Thyroid gland (tissue), 4 donors: ENCODE measurements at places on chromosomes 5 and 9. TPM values are rescaled to one million over a fixed set of nuclear protein-coding genes. Genes with fewer than 3 reads are reported as not detected.

- H3K36me3 ChIP-seq: no peaks in the 10 kb centered on the region
- peak overlapping the region; percentile 85 for H3K27ac ChIP-seq
- H3K27me3 ChIP-seq: peaks cover 6% of the 10 kb centered on the region
- H3K4me3 ChIP-seq: peak overlapping the region; percentile 80
- DNase-seq: peak; percentile 71
These were observed 833 bp downstream of the GAS1 start for GRCh38 chr9:86946201-86947145.

The SARDH gene
- 3.3 TPM for total RNA-seq

The PIP5K1B gene
- total RNA-seq: 0.89 TPM

The IL5 gene
- not detected for total RNA-seq

The CBY3 gene
- not detected for total RNA-seq

DNA sequence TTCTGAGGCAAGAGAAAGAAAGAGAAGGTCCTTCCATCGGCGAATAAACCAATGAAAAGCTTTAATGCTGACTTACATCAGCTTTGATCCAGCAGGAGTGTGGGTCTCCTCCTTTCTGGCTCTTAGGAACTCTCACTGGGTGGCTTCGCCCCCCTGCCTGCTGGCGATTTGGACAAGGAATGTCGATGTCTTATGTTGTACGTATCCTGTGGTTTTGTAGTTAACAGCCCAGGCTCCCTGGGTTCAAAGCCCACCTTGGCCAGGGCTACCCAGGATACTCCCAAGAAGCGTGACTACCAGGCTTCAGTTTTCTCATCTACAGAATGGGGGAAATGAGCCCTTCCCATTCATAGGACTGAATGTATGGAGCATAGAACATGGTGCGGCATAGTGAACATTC lies 124.2 kb downstream of the ROR2 start:
- no peaks in the 10 kb centered on the region for H3K27me3 ChIP-seq
- H3K4me3 ChIP-seq: no peak overlapping the region
- H3K4me1 ChIP-seq: peaks cover 20% of the 10 kb centered on the region
- no peak for DNase-seq

The ALDH1A1 gene
- 237 TPM for total RNA-seq

The SUSD3 gene
- 12.6 TPM for total RNA-seq

- peaks cover 13% of the 10 kb centered on the region for H3K4me1 ChIP-seq
- DNase-seq: no peak
- peaks cover 16% of the 10 kb centered on the region for H3K27me3 ChIP-seq
- H3K27ac ChIP-seq: no peak overlapping the region
- no peaks in the 10 kb centered on the region for H3K36me3 ChIP-seq
- no peak overlapping the region for H3K4me3 ChIP-seq
These were observed 3.4 kb downstream of the ADGRD2 start for GRCh38 chr9:124453586-124454191.

The POU5F2 gene
- 9.4 TPM for total RNA-seq

The NRARP gene
- 6.3 TPM for total RNA-seq

GRCh38 chr5:171155621-171156020 lies 153.4 kb upstream of the TLX3 start:
- H3K27ac ChIP-seq: no peak overlapping the region
- no peak overlapping the region for H3K4me3 ChIP-seq
- H3K4me1 ChIP-seq: no peaks in the 10 kb centered on the region

The FAM53C gene
- 17.8 TPM for total RNA-seq

The LHX3 gene
- total RNA-seq: not detected

DNA sequence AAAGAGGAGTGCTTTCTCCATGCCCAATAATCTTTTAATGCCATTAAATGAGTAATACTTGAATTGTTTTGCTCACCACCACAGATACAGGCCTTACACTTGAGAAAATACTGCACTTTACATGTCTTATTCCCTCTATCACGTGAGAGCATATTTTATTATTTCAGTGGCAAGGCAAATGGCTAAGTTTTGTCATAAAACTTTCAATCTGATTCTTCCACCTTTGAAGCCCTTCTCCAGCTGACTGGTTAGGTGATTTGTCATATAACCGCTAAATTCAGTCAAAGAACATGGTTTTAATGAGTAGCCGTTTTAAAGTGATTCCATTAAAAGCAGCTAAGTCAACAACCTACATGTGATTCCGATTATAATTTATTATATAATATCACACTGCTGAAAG lies 43.8 kb downstream of the FAT2 start:
- no peaks in the 10 kb centered on the region for H3K36me3 ChIP-seq
- H3K27me3 ChIP-seq: no peaks in the 10 kb centered on the region
- no peak for DNase-seq
- H3K27ac ChIP-seq: no peak overlapping the region

The PCDHGA2 gene
- total RNA-seq: 5.7 TPM

- no peak overlapping the region for H3K27ac ChIP-seq
- H3K4me1 ChIP-seq: no peaks in the 10 kb centered on the region
- no peaks in the 10 kb centered on the region for H3K36me3 ChIP-seq
- DNase-seq: no peak
- no peaks in the 10 kb centered on the region for H3K27me3 ChIP-seq
These were observed 38.9 kb upstream of the TNFSF8 start for GRCh38 chr9:114969269-114969668.

The ADAM19 gene
- total RNA-seq: 10.5 TPM

- DNase-seq: no peak
- peaks cover 5% of the 10 kb centered on the region for H3K4me1 ChIP-seq
- no peaks in the 10 kb centered on the region for H3K27me3 ChIP-seq
- H3K27ac ChIP-seq: no peak overlapping the region
These were observed 34.4 kb downstream of the COL23A1 start for GRCh38 chr5:178555771-178556211.

DNA sequence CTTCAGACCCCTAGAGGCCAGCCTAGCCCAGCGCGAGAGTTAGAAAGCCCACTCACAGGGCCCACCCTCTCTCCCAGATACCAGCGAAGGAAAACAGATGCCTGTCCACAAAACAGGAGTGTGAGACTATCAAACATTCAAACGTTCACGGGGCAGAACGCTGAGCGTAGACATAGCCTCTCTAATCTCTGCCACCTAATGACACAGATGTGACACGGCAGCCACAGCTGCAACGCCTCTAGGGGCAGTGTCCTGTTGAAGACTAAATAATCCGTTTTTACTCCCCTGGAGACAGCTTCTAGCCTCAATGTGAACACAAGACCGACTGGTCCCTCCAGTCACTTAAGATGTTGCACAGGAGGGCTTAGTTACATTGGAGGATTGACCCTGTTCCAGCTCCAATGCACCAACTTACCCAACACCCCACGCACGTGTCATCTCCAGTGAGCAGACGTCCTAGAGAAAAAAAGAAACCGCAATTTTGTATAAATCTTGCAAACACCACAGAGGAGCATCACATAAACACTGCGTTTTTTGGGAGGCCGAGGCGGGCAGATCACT lies 14.3 kb downstream of the DIPK1B start:
- no peak overlapping the region for H3K4me3 ChIP-seq
- H3K4me1 ChIP-seq: peaks cover 17% of the 10 kb centered on the region
- peaks cover 38% of the 10 kb centered on the region for H3K36me3 ChIP-seq
- H3K27me3 ChIP-seq: no peaks in the 10 kb centered on the region

- peaks cover 47% of the 10 kb centered on the region for H3K4me1 ChIP-seq
- no peaks in the 10 kb centered on the region for H3K36me3 ChIP-seq
- no peaks in the 10 kb centered on the region for H3K27me3 ChIP-seq
- DNase-seq: peak; percentile 76
- H3K4me3 ChIP-seq: no peak overlapping the region
- H3K27ac ChIP-seq: peak overlapping the region; percentile 79
These were observed 245.1 kb downstream of the AOPEP start for GRCh38 chr9:94971378-94972131.

DNA sequence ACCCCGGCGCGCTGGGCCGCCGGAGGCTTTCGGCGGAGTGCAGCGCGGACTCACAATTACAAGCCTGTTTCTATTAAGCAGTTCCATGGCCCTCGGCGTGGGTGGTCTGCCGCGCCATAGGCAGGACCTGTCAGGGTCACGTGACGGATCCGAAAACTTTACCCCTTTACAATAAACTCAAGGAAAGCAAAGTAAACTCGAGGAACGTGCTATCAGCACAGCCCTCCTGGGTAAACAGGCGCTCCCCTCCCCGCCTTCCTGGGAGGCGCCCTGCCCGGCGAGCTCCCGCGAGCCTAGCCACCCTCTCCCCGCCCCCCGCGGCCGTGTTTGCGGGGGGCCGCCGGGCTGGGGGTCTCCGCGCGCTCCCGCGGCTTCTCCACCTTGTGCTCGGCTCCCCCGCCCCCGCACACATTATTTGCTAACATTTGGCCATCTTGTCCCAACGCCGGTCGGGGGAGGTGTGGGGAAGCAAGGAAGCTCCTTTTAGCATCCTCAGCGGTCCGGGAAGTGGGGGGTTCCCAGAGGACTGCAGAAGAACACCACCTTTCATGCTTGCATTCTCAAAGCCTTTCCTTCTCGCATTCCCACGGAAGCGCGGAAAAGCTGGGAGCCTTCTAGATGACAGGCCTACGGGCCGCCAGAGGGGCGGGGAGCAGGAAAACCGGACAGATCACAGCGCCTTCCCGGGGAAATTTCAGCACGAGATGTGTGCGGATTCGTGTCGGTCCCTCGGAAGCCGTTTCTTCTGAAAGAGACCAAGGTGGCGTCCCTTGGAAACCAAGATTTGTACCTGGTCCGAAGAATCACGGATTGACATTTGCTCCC lies at the start of gene PTCH1:
Gene PTCH1, minus strand, starts transcription at position 238 of the 825 bp plus-strand sequence.
- DNase-seq: peak; percentile 43
- H3K4me1 ChIP-seq: peaks cover 9% of the 10 kb centered on the region
- peak within 1 kb of the TSS; percentile 28 for H3K27ac ChIP-seq
- peak within 1 kb of the TSS; percentile 91 for H3K4me3 ChIP-seq

DNA sequence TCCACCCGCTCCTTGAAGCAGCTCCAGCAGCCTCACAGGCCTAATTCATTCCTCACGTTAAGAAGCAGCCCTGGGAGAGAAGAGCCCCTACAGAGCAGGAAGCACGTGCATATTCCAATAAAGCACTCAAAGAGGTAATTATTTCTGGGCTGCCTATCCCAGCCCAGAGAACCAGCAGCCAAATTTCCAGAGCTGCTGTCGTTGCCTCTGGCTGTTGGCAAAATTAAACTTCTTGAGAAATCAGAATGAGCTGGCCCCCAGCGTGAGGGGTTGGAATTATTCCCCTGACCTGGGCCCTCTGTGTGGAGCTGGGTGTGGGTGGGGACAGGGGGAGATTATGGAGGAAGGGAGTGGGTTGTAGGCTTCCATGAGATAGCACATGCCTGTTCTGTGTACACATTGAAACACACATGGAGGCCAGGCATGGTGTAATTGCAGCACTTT lies 86.8 kb upstream of the HSPA9 start:
- no peak for DNase-seq
- H3K27ac ChIP-seq: no peak overlapping the region
- H3K4me3 ChIP-seq: no peak overlapping the region

The ALDOB gene
- not detected for total RNA-seq

DNA sequence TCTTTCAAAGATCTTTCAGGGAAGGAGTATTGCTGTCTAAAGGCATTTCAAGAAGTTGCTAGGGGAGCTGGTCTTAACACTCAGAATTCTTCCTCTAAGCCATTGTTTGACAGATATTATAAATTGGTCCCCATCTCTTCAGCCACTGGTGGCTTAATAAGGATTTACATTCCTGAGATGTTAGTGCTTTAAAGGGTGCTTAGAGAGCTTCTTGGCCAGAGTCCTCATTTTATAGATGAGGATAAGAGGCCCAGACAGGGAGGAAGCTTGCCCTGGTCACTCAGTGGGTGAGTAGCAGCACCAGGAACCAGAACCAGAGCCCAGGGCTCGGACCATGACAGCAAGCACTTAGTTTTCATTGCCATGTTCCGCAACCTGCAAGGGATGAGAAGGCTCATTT lies 53.2 kb downstream of the GALNT10 start:
- no peaks in the 10 kb centered on the region for H3K36me3 ChIP-seq
- no peak for DNase-seq
- H3K4me3 ChIP-seq: no peak overlapping the region
- H3K27ac ChIP-seq: peak overlapping the region; percentile 41

DNA sequence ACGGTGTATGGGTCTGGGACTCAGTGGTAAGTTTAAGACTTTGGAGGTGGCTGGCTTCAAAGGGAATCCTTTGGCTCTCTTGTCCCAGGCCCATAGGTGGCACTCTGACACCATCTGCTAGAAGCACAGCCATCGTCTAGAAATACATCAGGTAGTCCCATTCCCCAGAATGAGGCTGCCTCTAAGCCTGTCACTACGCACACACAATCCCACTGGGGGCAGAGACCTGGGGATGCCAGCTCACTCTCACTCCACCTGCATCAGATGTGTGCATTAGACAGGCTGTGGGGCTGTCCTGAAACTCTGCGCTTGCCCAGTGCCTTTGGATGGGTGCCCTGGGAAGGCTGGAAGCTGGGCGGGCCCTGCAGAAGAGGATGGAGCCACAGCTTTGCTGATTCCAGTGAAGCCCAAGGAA lies 127.5 kb upstream of the PANK3 start:
- H3K4me3 ChIP-seq: no peak overlapping the region
- DNase-seq: peak; percentile 49
- no peaks in the 10 kb centered on the region for H3K27me3 ChIP-seq
- no peaks in the 10 kb centered on the region for H3K36me3 ChIP-seq
- peaks cover 10% of the 10 kb centered on the region for H3K4me1 ChIP-seq

DNA sequence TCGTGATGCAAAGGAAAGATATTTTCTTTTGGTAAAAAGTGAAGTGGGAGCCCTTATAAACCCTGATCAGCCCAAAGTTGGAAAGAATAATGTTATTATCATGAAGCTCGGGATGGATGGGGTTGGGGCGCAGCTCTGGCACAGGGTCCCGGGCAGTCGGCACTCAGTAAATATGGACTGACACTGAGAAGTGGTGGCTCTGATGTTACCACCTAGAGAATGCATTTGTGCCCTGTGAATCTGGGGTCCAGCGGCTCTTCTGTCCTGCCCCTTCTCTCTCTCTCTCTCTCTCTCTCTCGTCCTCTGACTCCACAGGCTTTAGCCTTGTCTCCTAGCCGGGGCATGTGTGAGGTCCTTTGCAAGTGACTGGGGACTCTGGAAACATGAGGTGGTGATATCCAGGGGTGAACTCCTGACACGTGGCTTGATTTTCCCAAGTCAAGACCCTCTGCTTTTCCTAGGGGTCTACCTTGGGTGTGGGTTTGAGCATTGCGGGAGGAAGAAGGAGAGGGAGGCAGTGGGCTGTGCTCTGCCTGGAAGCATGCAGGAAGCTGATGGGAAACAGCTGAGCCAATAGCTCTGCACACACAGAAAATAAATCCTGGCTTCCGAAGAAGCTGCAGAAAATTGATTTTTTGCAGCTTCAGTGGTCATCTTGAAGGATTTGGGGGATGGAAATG lies 162.7 kb downstream of the MACROH2A1 start:
- no peak for DNase-seq
- H3K27me3 ChIP-seq: no peaks in the 10 kb centered on the region
- no peaks in the 10 kb centered on the region for H3K36me3 ChIP-seq
- H3K4me1 ChIP-seq: peaks cover 35% of the 10 kb centered on the region

- H3K36me3 ChIP-seq: peaks cover 3% of the 10 kb centered on the region
- DNase-seq: no peak
- no peak overlapping the region for H3K27ac ChIP-seq
- no peak overlapping the region for H3K4me3 ChIP-seq
- no peaks in the 10 kb centered on the region for H3K27me3 ChIP-seq
- no peaks in the 10 kb centered on the region for H3K4me1 ChIP-seq
These were observed 134.2 kb upstream of the LMX1B start for GRCh38 chr9:126479515-126479914.

GRCh38 chr9:136077491-136077890 lies 17.6 kb downstream of the NACC2 start:
- no peaks in the 10 kb centered on the region for H3K27me3 ChIP-seq
- no peak for DNase-seq
- no peak overlapping the region for H3K27ac ChIP-seq
- H3K4me3 ChIP-seq: no peak overlapping the region
